ENCODE measurements at places on chromosomes 5 and 9.

DNA sequence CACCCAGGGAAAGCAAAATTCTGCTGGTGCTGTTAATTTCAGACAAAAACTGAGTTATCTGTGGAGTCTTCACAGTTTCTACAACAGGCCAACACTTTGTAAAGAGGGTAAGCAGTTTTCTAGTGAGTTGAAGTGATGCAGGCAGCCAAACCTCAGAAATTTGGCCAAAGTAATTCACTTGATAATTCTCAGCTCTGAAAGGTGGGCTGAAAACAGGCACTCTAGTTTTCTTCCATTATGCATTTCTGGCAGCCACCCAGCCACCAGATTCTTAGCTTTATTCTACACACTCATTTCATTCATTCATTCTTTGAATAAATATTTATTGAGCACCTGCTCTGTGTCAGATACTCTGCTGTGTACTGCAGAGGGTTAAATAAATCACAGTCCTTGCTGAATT is 184.2 kb downstream of the RAB3C start:
- no peak for DNase-seq

- peak; percentile 54 for DNase-seq
Observed at GRCh38 chr9:112711050-112711689, 6.7 kb downstream of the INIP start.

- no peak for DNase-seq
Observed at GRCh38 chr5:56659971-56660370, 155.4 kb upstream of the MAP3K1 start.

DNA sequence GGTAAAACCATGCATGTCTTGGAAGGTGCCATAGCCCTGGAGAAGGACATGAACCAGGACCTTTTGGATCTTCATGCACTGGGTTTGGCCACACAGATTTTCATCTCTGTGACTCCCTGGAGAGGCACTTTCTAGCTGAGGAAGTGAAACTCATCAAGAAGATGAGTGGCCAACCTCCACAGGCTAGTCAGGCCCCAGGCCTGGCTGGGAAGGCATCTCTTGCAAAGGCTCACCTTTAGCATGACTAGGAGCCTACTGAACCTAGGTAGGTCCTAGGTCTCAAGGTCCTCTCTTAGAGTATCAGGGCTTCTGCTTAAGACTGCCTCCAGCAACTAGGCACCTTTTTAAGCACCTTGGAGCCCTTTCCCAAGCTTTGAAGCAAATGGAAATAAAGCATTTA is 1448.7 kb upstream of the ACO1 start:
- DNase-seq: no peak

GRCh38 chr5:37717276-37717612 is 122.6 kb downstream of the GDNF start:
- DNase-seq: no peak

GRCh38 chr9:14308853-14309145 is 5.1 kb downstream of the NFIB start:
- DNase-seq: no peak

GRCh38 chr9:10080012-10080411 is 532.8 kb downstream of the PTPRD start:
- no peak for DNase-seq

- no peak for DNase-seq
Observed at GRCh38 chr9:13615660-13616490, 336.4 kb upstream of the MPDZ start.

DNA sequence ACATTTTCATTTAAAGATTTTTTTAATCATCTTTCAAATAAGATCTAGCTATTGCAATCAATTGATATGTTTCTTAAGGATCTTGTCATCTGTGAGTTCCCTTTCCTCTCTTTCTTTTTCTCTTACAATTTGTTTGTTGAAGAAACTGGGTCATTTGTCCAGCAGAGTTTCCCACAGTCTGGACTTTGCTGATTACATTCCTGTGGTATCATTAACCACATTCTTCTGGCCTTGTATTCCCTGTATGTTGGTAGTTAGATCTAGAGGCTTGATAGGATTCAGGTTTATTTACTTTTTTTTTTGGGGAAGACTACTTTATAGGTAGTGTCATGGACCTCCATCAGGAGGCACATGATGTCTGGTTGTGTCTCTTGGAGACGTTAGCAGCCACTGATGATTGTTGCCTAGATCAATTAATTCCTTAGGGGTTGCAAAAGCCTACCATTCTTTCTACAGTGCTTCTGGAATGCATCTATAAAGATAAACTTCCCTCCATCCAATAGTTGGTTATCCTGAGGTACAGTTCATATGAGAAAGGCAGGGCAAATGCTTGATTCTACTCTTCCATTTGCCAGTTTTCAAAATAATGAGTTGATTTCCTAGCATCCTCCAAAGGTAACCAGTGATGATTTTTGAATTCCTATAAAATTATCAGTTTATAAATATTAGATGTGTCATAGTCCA is 14.3 kb downstream of the PDE8B start:
- DNase-seq: peak; percentile 28

GRCh38 chr9:12595400-12595799 is 97.8 kb upstream of the TYRP1 start:
- DNase-seq: no peak

- DNase-seq: no peak
Observed at GRCh38 chr9:81108391-81108790, 581.0 kb downstream of the TLE1 start.

GRCh38 chr5:90390928-90391327 is 18.6 kb downstream of the CETN3 start:
- DNase-seq: no peak

DNA sequence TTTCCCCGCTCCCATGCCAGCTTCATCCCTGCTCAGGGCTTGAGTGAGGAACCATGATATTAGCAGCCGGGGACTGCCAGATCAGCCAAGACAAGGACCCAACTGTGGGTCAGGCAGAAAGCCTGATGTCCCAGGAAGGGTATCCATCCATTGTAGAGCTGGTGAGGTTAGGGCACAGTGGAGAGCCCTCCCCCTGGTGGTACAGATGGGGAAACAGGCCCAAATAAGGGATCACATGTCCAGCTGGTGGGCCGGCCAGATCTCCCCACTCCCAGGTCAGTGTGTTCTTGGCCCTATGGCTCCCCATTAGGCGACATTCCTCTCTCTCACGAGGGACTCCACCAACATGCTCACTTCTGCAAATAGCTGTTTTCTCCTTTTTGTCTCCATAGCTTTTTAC is 9.0 kb downstream of the CDX1 start:
- DNase-seq: peak; percentile 46

DNA sequence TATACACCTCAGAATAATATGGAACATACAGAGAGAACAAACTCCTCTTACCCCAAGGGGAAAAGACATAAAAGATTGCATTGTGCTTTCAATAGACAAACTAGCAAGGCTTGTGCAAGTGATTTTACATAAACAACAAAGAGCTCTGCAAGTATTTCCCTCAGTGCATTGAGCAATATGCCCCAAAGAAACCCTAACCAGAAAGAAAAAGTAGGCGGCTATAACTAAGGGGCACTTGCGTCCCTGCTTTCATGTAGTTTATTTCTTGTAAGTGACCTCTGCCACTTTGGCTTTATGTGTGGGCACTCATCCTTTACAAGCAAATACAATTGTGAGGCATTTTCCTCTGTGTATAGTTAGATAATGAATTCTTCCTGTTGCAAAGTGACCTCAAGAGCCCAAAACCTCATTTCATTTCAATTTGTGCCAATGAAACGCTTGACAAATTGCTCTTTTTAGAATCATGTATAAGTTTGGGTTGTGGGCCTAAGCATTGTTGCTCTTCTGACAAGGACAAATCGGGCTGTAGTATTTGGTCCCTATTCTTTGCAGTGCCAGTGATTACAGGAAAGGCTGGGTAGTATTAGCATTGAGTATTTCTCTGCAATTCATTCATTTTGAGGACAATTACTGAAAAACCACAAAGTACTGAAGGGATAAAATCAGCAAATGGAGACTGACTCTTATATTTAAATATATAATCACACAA is 282.2 kb downstream of the DTWD2 start:
- DNase-seq: no peak

DNA sequence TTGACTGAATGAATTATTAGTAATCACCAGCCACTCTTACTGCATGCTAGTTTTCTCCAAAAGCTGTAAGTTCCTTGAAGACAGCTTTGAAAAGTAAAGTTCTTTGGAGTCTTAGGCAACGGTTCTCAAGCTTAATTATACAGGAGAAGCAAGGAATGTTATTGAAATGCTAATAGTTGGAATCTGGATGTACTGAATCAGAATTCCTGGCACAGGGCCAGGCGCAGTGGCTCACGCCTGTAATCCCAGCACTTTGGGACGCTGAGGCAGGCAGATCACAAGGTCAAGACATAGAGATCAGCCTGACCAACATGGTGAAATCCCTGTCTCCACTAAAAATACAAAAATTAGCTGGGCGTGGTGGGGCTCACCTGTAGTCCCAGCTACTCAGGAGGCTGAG is 33.4 kb downstream of the GRIA1 start:
- peak; percentile 82 for DNase-seq

DNA sequence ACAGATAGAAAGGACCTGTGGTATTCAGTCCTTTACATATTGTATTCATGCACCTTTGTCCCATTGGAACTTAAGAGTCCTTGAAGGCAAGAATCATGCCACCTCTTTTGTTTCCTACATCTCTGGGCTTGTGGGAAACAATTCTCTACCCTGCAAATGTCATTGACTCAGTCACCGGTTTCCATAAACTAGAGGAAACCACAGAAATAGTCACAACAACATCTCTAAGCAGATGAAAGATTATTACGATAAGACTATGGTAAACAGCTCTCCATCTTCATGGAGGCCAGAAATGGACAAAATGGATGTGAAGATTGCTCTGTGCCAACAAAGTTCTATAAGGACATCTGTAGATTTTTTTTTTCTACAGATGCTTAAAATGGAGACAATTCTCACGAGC is 165.5 kb downstream of the PIK3R1 start:
- no peak for DNase-seq

- DNase-seq: no peak
Observed at GRCh38 chr9:70111641-70112236, 68.1 kb downstream of the MAMDC2 start.

DNA sequence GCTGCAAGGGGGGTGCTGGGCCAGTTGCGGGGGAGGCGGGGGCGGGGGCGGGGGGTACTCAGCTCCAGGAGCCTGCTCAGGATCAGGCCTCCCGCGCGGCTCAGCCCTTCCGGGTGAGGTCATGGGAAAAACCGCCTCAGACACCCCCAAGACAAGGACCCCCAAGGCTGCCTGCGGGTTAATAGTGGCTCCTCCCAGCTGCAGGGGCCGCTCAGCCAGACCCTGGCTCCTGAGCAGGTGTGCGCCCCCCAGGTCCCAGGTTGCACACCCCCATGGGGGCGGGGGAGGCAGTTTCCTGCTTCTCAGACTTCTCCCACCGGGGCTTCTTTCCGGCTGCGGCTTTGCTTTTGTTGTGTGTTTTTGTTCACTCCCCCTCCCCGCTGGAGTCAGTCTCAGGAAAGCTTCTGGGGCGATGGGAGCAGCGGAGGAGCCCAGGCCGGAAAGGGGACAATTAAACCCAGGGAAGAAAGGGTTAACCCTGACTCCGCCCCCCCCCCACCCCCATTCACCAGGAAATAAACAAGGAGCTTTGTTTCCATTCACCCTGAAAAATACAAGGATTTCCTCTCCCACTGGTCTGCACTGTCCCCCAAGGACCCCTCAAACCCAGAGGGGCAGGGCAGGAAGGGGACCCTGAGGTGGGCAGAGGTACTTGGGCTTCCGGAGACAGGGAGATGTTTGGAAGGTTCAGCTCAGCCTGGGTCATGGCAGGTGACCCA is 42.3 kb upstream of the NOTCH1 start:
- DNase-seq: no peak

GRCh38 chr5:93359960-93360305 is 221.1 kb downstream of the NR2F1-AS1 start:
- no peak for DNase-seq

GRCh38 chr9:99029083-99029645 is 75.7 kb upstream of the TGFBR1 start:
- no peak for DNase-seq

Measured in fibroblast of mammary gland (primary cell).